Posterior cingulate gyrus (tissue), 11 donors: ENCODE measurements at places on chromosomes 3 and 15.

DNA sequence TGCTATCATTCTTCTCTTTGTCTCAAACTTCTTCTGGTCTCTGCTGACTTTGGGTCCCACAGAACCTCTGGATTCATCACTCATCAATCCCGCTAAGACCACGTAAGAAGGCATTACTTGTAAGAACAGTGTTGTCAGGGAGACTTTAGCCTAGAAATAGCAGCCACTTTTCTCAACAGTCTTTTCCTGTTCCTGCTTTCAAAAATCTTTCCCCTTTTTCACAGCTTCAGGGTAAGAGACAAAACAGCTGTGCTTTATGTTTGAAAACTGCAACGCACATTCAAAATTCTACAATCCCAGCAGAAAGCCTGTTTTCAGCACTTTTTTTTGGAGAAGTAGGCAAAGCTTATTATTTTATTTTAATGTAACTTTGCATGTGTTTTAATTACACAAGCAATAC lies 42.0 kb upstream of the FAM98B start:
- DNase-seq, result no peak

DNA sequence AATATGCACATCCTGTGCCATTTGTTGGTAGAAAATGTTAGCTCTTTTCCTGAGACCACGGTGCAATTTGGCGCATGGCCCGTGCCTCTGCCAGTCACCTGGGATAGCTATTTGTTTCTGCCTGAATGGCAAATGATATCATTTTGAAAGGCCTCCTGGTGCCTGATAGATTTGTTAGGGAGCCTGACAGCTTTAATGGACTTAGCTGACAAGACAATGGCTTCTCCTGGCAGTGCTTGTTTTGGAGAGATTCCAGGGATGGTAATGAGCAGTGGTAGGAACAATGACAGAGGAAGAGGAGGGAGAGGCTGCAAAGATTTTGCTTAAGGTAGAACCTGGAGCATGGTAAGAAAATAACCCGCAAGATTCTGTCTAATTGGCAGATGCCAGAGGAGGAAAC lies 268.5 kb downstream of the CLSTN2 start:
- no peak for DNase-seq

DNA sequence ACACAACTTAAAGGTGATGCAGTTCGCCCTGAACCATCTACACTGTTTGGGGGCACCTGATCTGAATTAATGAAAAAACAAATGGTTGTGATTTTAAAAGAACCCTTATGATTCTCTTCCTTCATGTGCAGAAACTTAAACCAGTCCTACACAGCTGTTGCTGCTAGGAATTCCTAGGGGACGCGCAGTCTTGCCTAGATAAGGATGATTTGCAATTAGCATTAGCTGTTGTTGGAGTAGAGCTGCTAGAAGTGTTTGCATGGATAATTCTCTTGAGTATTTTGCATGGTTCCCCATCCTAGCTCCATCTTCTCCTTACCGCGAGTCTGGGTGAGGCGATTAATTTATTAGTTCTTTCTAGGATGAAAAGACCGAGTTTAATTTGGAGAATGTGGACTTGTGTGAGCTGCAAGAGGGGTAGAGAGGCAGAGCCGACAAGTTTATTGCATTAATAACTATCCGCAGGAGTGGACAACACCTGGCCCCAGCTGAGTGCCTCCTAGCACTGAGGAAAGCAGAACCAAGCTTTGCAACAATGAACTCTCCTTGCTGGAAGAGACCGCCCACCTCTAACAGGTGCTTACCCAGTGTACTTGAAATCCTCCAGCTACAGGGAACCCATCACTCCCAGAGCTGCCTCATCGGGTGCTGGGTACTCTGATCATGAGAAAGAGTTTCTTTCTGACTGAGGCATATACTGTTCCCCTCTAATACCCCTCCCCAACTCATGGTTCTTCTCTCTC lies 75.0 kb upstream of the WNT7A start:
- no peak for DNase-seq

- no peak for DNase-seq
Observed at GRCh38 chr3:42300013-42300412, 34.0 kb upstream of the CCK start.

- DNase-seq, result no peak
Observed at GRCh38 chr15:87735522-87735921, 521.0 kb downstream of the NTRK3 start.

DNA sequence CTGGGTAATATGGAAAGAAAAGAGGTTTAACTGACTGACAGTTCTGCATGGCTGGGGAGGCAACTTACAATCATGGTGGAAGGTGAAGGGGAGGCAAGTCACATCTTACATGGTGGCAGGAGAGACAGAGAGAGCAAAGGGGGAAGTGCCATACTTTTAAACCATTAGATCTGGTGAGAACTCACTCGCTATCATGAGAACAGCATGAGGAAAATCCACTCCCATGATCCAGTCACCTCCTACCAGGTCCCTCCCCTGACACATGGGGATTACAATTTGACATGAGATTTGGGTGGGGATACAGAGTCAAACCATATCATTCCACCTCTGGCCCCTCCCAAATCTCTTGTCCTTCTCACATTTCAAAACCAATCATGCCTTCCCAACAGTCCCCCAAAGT lies 16.0 kb upstream of the ACOX2 start:
- no peak for DNase-seq

DNA sequence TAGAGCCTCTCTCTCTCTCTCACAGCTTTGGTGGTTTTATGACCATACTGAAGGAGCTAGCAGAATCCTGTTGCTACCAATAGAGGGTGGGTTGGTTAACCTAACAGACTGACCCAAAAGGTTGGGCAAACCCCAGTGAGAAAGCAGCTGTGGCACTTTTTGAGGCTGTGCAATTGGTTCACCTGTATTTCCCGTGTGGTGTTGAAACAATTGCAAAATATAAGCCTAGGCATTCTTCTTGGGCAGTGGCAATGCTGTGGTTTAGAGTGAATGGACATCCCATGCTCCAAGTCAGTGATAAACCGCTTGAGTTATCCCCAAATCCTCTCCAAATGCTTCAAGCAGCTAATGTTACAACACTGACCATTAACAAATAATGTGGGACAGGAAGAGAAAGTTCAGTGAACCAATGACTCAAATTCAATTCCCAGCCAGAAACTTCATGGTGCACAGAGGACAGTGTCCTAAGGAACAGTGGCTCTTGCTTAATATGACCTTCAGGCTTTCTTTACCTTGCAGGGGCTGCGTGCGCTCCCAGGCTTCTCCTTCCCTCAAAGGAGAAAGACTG lies 261.9 kb upstream of the ICE2 start:
- DNase-seq, result no peak

- DNase-seq, result no peak
Observed at GRCh38 chr3:5126586-5126985, 4.5 kb downstream of the ARL8B start.

GRCh38 chr15:93150910-93151881 lies 62.2 kb upstream of the RGMA start:
- DNase-seq, result no peak

DNA sequence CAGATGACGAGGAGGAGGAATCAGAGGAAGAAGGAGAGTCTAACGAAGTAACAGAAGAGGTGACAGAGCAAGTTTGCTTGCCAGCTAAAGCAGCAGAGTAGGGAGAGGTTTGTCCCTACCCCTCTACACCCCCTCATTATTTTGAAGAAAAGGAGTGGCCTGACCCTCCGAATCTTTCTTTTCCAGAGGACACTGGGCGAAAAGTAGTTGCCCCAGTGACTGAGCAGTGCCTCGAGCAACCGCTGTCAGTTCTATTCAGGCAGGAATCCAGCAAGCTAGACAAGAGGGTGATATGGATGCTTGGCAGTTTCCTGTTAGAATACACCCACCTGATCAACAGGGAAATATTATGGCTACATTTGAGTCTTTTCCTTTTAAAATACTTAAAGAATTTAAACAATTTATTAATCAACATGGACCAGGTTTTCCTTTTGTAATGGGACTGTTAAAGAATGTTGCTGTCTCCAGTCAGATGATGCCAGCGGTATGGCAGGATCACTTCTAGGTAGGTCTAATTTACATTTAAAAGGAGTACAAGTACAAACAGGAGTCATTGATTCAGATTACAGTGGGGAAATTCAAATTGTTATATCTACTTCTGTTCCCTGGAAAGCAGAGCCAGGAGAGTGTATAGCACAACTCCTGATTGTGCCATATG lies 31.9 kb upstream of the ACVR2B start:
- DNase-seq, result no peak

DNA sequence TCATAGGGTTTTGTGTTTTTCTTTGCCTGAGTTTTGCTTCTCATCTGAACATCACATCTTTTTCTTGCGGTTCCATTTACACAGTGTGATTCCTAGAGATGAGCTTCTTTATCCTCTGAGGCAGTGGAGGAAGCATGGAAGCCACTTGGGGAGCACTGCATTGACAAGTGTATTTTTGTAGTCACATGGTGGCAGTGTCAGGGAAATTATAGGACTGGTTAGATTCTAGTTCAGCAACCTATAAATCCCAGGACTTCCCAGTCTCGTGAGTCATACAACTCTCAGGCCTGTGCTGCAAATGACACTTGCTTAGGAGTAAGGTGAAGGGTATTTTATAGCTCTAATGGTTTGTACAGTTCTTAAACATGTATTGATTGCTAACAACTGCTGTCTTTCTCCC lies 58.4 kb downstream of the RBM6 start:
- DNase-seq, result no peak

GRCh38 chr3:74267131-74267530 lies 347.3 kb downstream of the CNTN3 start:
- no peak for DNase-seq

DNA sequence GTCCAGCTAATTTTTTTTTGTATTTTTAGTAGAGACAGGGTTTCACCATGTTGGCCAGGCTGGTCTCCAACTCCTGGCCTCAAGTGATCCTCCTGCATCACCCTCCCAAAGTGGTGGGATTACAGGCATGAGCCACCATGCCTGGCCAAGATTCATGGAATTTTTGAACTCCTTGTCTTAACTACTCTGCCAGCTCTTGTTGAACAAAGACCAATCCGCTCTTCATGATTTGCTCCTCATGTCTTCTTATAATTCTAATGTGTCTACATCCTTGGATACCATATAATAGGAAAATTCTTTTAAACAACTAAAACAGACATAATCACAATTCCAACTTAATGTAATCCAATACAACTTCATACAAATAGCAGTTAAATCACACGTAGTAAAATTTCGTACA lies 21.3 kb downstream of the UBA5 start:
- no peak for DNase-seq

DNA sequence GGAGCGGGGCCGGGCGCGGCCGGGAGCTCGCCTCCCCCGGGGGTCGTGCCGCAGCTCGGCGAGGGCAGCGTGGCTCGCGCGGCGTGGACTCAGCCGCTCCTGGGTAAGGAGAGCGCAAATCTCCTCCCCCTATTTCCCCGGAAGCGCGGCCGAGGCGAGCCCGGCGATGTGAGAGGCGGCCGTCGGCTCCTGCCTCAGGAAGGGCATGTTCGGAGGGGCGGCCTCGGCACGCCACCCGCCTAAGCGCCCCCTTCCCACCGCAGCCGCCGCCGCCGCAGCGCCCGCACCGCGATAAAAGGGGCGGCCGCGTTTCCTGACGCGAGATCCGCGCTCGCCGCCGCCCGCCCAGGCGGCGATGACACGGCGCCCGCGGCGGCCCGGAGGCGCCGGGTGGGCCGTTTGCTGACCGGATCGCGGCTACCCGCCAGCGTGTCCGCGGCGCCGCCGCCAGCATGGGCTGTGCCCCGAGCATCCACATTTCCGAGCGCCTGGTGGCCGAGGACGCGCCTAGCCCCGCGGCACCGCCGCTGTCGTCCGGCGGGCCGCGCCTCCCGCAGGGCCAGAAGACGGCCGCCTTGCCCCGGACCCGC lies at the start of gene PDE8A:
PDE8A (plus strand) TSS at position 146 of the 590 bp plus-strand sequence; CDS start at position 453, 307 bp downstream.
- no peak for DNase-seq

DNA sequence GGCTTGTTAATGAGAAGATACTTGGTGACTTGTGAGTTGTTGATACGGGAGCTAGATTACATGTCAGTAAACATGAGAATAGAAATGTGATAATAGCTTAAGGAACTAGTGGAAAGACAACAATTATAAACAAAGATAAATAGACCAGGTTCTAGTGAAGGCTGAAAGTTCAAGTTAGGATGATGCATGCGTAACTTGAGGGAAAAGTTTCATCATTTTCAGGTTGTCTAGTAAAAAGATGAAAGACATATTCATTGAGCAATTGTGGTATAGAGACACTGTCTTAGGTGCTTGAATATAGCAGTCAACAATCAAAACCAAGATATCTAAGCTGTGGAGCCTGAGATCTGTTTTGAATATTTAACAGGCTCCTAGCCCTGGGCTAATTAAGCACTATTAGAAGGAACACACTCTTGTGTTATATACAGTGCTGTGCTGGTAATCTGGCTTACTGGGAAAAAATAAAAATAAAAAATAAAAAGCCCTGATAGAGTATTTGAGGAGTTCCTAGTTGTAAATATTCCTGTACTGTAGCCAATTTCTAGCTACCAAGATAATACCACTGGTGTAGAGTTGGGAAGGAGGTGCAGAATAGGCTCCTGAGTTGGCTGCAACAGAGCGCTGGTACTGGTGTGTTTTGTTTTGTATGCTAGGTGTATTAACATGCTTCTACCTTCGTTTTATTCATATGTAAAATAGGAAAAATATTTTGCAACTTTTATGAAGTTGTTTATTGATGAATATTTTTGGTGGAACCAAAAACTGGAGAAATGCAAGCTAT lies 68.5 kb downstream of the NLGN1 start:
- DNase-seq, result no peak

GRCh38 chr3:156664831-156665178 lies 9.6 kb upstream of the TIPARP start:
- no peak for DNase-seq

GRCh38 chr3:17044855-17045254 lies 160.1 kb downstream of the PLCL2 start:
- DNase-seq, result no peak

GRCh38 chr3:181689546-181689945 lies 22.2 kb upstream of the SOX2 start:
- no peak for DNase-seq

GRCh38 chr3:94429517-94429916 lies 366.7 kb downstream of the NSUN3 start:
- DNase-seq, result no peak

DNA sequence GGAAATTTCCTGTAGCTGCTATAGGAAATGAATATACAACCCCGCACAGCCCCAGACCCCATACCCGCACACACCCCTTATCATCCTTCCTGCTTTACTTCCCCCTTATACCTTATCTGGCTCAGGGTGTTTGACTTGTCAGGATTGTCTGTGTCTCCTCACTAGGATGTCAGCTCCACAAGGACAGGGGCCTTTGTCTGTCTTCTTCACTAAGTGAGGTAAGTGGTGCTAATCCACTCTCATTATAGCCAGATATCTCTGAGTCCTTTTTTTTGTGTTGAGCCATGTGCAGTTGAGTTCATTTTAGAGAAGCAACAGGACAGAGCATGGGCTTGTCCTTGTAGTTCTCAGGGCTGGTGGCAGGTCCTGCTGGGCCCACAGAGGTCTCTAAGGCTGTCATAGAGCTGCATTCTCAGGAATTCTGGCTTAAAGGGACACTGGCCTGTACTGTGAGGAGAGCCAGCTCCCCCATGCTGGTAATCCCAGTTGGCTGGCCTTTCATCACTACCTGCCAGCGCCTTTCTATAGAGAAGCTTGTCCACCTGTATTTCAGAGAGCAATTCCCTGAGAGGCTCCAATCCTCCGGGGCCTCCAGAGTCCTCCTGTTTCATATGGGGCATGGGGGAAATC lies 9.0 kb downstream of the KY start:
- DNase-seq, result no peak

- no peak for DNase-seq
Observed at GRCh38 chr15:80816049-80816653, 37.0 kb downstream of the CEMIP start.

- DNase-seq, result no peak
Observed at GRCh38 chr15:91282486-91282885, 182.4 kb downstream of the SV2B start.
